PC-9 (cell line): ENCODE measurements at places on chromosomes 1 and 21. TPM values are rescaled to one million over a fixed set of nuclear protein-coding genes. Genes with fewer than 3 reads are reported as not detected.

DNA sequence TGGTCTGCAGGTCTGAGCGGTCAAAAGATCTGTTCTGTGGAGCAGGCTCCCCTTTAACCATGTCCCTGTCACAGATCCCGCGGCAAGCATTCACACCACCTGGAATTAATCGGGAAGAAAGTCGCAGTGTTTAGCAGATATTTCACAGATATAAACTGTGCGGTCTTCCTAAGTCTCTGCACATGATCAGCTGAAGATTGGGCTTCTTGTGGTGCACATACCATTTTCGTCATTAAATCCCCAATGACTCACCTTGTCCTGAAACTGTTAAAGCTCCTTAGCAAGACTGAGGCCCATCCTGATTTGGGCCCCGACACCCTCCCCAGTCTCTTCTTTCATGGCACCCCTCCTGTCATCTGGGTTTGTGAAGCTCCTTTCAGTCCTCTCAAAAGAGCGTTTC lies 158.8 kb downstream of the KIF26B start:
- H3K27ac ChIP-seq, result no peak overlapping the region
- peaks cover 86% of the 10 kb centered on the region for H3K27me3 ChIP-seq
- no peaks in the 10 kb centered on the region for H3K36me3 ChIP-seq
- H3K4me3 ChIP-seq, result no peak overlapping the region

The FAM72D gene
- 8.3 TPM in 2 replicates for total RNA-seq

The MYOC gene
- total RNA-seq, result not detected in 2 replicates

GRCh38 chr21:17088500-17088899 lies 424.3 kb upstream of the CXADR start:
- no peak for DNase-seq
- H3K27ac ChIP-seq, result no peak overlapping the region
- H3K36me3 ChIP-seq, result no peaks in the 10 kb centered on the region

DNA sequence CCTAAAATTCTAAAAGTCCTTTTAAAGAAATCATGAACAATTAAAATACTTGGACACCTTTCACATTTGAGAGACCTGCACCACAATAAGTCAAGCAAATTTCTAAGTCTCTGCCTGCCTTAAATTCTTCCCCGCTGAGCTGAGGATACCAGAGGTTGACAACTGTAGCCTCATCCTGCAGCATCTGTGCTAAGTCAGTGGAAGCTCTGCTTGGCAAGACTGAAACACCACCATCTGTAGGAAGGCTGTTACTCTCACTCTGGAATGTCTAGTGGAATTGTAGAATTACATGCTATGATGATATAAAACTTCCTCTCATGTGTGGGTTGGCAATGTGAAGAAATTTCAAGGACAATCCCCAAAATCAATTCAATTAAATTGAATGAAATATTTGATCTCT lies 1756.5 kb downstream of the NCAM2 start:
- H3K27me3 ChIP-seq, result no peaks in the 10 kb centered on the region
- DNase-seq, result no peak
- no peak overlapping the region for H3K4me3 ChIP-seq
- H3K27ac ChIP-seq, result no peak overlapping the region
- H3K36me3 ChIP-seq, result no peaks in the 10 kb centered on the region

- H3K27me3 ChIP-seq, result no peaks in the 10 kb centered on the region
- DNase-seq, result no peak
- no peak overlapping the region for H3K4me3 ChIP-seq
- H3K4me1 ChIP-seq, result no peaks in the 10 kb centered on the region; the same call in 1 of the 2 replicates
- H3K36me3 ChIP-seq, result no peaks in the 10 kb centered on the region
- no peak overlapping the region for H3K27ac ChIP-seq
Measured at GRCh38 chr1:78691995-78692747, 42.5 kb downstream of the IFI44 start.
